ENCODE measurements at places on chromosomes 2 and 18.
A peak's percentile ranks its signal among the peaks of the same experiment; 100 is the strongest.

GRCh38 chr2:9847140-9847539, 3.9 kb downstream of the TAF1B start:
- peaks cover 36% of the 10 kb centered on the region for H3K4me1 ChIP-seq
- H3K4me3 ChIP-seq = no peak overlapping the region
- H3K36me3 ChIP-seq = peaks cover 2% of the 10 kb centered on the region
- DNase-seq = no peak

DNA sequence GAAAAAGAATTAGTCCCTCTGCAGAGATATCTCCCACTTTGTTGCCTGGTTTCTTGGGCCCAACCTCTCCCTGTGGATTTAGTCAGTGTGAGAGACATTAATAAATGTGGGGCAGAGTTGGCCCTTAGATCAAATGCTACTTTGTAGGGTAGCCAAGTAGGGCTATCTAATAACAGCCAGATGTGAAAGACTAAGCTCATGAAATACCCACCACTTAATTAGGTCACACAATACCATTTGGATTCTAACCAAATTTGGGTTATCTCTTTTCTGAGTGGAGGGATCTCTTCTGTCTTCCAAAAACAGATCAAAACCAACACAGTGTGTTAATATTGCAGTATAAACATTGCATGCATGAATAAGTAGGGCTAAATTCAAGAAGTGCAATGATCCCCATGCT, 626.8 kb upstream of the ZEB2 start:
- no peak overlapping the region for H3K4me3 ChIP-seq
- no peak for DNase-seq
- no peak overlapping the region for H3K27ac ChIP-seq

DNA sequence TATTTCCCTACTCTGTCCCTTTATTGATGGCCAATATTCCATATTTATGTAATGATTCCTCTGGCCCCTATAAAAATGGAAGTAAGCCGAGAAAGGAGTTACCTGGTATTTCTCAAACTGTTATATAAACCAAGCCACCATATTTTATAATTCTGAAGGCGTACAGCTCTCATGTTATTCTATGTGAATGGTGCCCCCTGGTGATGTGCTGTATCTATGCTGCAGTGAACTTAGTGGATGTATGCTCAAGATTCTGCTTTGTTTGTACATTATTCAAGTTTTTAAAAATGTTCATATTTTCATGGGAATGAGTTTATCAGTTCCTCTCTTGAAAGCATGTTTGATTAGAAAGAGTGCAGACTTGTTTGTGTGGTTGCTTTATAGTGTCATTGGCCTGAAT, 194.5 kb upstream of the LRRTM1 start:
- DNase-seq = no peak
- H3K27me3 ChIP-seq = no peaks in the 10 kb centered on the region
- no peak overlapping the region for H3K4me3 ChIP-seq
- no peak overlapping the region for H3K27ac ChIP-seq
- no peaks in the 10 kb centered on the region for H3K4me1 ChIP-seq
- no peaks in the 10 kb centered on the region for H3K36me3 ChIP-seq

- no peak for DNase-seq
- no peaks in the 10 kb centered on the region for H3K27me3 ChIP-seq
These were observed 105.5 kb downstream of the UGGT1 start for GRCh38 chr2:128196471-128196931.

DNA sequence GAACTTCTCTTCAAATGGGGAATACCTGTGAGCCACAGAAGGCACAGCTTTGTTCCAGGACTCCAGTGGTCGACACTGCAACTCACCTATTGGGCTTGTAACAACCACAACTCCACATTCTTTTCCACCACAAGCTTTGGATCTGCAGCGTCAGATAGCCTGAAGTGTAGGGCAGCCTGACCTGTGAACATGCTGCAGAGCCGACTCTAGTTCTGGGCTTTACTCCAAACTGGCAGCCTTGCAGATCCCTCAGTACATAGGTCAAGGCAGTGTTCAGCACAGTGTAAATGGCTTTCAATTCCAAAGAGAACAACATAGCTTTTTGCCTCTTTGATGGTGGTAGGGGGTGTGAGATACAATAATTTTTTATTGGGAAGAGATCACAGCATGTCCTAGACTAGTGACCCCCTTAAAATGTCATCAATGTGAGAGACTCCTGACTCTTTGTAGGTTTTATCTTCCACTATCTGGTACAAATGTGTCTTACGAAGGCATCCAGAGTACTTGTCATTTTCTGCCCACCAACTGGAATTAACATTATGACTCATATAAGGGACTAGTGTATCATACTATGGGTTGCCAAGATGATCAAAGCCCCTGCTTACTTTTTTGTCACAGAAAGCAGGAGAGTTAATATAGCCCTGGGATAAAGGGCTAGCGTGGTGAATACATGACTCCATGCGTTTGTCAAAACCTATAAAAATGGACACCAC, 149.8 kb downstream of the COPS8 start:
- DNase-seq = no peak
- no peaks in the 10 kb centered on the region for H3K4me1 ChIP-seq
- peaks cover 47% of the 10 kb centered on the region for H3K27me3 ChIP-seq
- no peak overlapping the region for H3K4me3 ChIP-seq
- no peak overlapping the region for H3K27ac ChIP-seq

GRCh38 chr18:23020555-23021294, 87.6 kb downstream of the RBBP8 start:
- peaks cover 11% of the 10 kb centered on the region for H3K4me1 ChIP-seq
- H3K4me3 ChIP-seq = peak overlapping the region; percentile 21
- H3K36me3 ChIP-seq = peaks cover 25% of the 10 kb centered on the region
- no peaks in the 10 kb centered on the region for H3K27me3 ChIP-seq

GRCh38 chr2:32806857-32807256, 139.9 kb upstream of the LTBP1 start:
- no peak overlapping the region for H3K4me3 ChIP-seq
- no peaks in the 10 kb centered on the region for H3K4me1 ChIP-seq
- H3K27me3 ChIP-seq = no peaks in the 10 kb centered on the region
- H3K27ac ChIP-seq = no peak overlapping the region
- H3K36me3 ChIP-seq = peaks cover 7% of the 10 kb centered on the region

DNA sequence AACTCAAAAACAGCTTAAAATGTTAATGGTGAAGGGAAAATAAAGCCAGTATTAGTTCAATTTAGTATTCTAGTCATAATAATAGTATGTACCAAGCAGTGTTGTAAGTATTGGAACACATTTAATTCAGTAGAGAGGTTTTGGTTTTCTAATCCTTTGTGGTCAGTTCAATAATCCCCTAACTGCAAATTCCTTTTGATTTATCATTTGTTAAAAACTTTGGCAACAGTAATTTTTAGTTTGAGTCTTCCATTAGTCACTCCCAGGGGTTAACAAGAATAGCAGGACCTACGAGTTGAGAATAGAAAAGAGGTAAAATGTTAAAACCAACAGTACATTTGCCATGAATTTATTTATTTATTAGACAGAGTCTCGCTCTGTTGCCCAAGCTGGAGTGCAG, 10.7 kb downstream of the MRPL44 start:
- H3K27ac ChIP-seq = no peak overlapping the region
- no peak for DNase-seq
- H3K4me3 ChIP-seq = no peak overlapping the region
- H3K27me3 ChIP-seq = no peaks in the 10 kb centered on the region
- H3K4me1 ChIP-seq = peaks cover 26% of the 10 kb centered on the region

DNA sequence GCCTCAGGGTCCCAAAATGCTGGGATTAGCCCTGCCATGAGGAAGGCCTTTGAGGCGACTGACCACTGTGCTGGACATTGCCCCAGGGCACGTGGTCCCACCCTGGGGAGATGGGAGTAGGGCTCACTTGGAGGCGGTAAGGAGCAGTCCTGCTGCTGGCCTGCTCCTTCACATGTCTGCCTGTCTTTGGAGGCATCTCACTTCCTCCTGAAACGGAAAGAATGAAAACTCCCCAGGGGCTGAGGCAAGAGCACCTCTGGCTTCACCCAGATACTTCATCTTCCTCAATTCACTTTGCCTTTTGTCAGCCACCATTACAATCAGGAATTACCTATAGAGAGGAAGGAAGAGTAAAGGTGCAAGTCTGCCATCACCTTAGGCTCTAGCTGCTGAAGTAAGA, 59.9 kb upstream of the GATA6 start:
- H3K4me3 ChIP-seq = no peak overlapping the region
- no peaks in the 10 kb centered on the region for H3K4me1 ChIP-seq
- no peak for DNase-seq
- no peaks in the 10 kb centered on the region for H3K27me3 ChIP-seq
- no peak overlapping the region for H3K27ac ChIP-seq
- no peaks in the 10 kb centered on the region for H3K36me3 ChIP-seq

- H3K36me3 ChIP-seq = no peaks in the 10 kb centered on the region
- no peak overlapping the region for H3K4me3 ChIP-seq
- DNase-seq = no peak
- no peaks in the 10 kb centered on the region for H3K27me3 ChIP-seq
- no peaks in the 10 kb centered on the region for H3K4me1 ChIP-seq
- no peak overlapping the region for H3K27ac ChIP-seq
These were observed 280.7 kb upstream of the ATP5MC3 start for GRCh38 chr2:175462246-175462645.

GRCh38 chr2:229610872-229611271, 103.5 kb downstream of the DNER start:
- DNase-seq = no peak
- H3K27me3 ChIP-seq = no peaks in the 10 kb centered on the region
- no peaks in the 10 kb centered on the region for H3K4me1 ChIP-seq
- no peak overlapping the region for H3K4me3 ChIP-seq
- no peaks in the 10 kb centered on the region for H3K36me3 ChIP-seq

GRCh38 chr2:42013409-42013808, 34.4 kb upstream of the PKDCC start:
- H3K4me1 ChIP-seq = peaks cover 15% of the 10 kb centered on the region
- no peak overlapping the region for H3K4me3 ChIP-seq
- no peaks in the 10 kb centered on the region for H3K27me3 ChIP-seq

DNA sequence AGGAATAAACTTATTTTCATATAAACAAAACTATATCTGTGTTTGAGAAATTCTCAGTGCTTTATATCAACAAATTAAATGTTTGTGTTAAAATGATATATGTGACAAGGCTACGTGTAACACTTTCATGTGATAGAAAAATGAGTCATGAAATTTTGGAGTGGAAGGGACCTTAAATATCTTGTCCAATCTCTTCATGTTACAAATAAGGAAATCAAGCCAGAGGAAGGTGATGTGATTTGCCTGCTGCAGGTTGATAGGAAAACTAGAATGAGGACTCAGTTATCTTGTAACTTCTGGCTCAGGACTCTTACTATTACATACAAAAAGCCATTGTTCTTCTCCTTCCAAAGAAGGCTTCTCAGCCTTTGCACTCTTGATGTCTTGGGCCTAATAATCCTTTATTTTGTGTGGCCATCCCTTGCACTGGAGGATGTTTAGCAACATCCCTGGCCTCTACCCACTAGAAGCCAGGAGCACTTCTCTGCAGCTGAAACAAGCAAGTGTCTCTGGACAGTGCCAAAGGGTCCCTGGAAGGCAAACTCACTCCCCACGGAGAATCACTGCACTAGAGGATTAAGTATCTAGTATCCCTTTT, 43.0 kb upstream of the NARS1 start:
- no peaks in the 10 kb centered on the region for H3K27me3 ChIP-seq
- no peak overlapping the region for H3K27ac ChIP-seq
- DNase-seq = no peak
- peaks cover 41% of the 10 kb centered on the region for H3K4me1 ChIP-seq
- H3K36me3 ChIP-seq = no peaks in the 10 kb centered on the region
- no peak overlapping the region for H3K4me3 ChIP-seq

DNA sequence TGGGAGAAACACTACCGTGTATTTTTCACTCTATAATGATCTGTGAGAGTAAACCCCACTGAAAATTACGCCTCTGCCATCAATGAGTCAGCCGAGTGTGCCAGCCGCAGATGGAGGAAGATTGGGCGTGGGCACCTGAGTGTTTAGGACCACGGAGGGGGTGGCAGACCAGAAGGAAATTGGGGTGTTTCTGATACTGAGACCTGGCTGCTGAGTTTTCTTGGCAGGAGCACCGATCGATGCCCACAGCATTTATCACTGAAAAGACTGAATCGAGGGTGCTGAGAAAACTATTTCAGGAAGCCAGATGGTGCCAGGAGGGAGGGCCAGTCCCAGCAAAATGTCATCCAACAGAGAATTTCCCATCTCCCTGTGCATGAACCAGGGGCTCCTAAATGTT, 91.9 kb upstream of the TPO start:
- H3K27me3 ChIP-seq = no peaks in the 10 kb centered on the region
- H3K27ac ChIP-seq = no peak overlapping the region
- DNase-seq = no peak
- no peaks in the 10 kb centered on the region for H3K36me3 ChIP-seq
- no peaks in the 10 kb centered on the region for H3K4me1 ChIP-seq

GRCh38 chr2:113390124-113390849, 47.2 kb upstream of the ZNG1B start:
- peaks cover 16% of the 10 kb centered on the region for H3K27me3 ChIP-seq
- H3K36me3 ChIP-seq = no peaks in the 10 kb centered on the region
- peak overlapping the region; percentile 64 for H3K4me3 ChIP-seq
- peaks cover 19% of the 10 kb centered on the region for H3K4me1 ChIP-seq

GRCh38 chr2:29587402-29588190, 333.8 kb downstream of the ALK start:
- H3K36me3 ChIP-seq = no peaks in the 10 kb centered on the region
- no peaks in the 10 kb centered on the region for H3K4me1 ChIP-seq
- DNase-seq = no peak

DNA sequence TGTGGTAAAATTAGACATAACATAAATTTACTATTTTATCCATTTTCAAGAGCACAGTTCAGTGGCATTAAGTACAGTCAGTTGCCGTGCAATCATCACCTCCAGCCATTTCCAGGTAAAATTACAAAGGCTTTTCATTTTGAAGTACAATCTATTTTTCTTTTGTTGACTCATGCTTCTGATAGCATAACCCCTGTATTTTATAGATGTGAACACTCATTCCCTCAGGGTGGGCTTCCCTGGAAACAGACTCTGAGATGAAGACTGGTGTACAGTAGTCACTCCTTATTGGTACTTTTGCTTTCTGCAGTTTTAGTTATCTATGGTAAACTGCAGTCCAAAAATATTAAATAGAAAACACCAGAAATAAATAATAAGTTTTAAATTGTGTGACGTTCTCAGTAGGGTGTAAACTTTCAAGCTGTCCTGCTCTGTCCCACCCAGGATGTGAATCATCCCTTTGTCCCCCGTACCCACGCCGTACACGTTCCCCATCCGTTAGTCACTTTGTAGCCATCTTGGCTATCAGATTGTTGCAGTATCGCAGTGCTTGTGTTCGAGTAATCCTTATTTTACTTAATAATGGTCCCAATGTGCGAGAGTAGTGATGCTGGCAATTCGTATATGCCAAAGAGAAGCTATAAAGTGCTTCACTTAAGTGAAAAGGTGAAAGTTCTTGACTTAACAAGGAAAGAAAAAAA, 41.1 kb upstream of the NAB1 start:
- DNase-seq = no peak
- H3K36me3 ChIP-seq = no peaks in the 10 kb centered on the region
- no peaks in the 10 kb centered on the region for H3K27me3 ChIP-seq
- H3K27ac ChIP-seq = no peak overlapping the region
- no peaks in the 10 kb centered on the region for H3K4me1 ChIP-seq

- DNase-seq = no peak
- H3K4me1 ChIP-seq = peaks cover 18% of the 10 kb centered on the region
- no peaks in the 10 kb centered on the region for H3K36me3 ChIP-seq
- H3K27ac ChIP-seq = no peak overlapping the region
These were observed 98.7 kb downstream of the FAM210A start for GRCh38 chr18:13627639-13628038.

GRCh38 chr2:26807788-26808460, 22.1 kb downstream of the CENPA start:
- H3K4me3 ChIP-seq = no peak overlapping the region
- no peaks in the 10 kb centered on the region for H3K36me3 ChIP-seq
- peaks cover 19% of the 10 kb centered on the region for H3K4me1 ChIP-seq
- H3K27me3 ChIP-seq = no peaks in the 10 kb centered on the region

- no peak overlapping the region for H3K27ac ChIP-seq
- DNase-seq = no peak
These were observed 70.2 kb downstream of the AGAP1 start for GRCh38 chr2:235564066-235564465.
